ENCODE measurements at places on chromosomes 3 and 15.

DNA sequence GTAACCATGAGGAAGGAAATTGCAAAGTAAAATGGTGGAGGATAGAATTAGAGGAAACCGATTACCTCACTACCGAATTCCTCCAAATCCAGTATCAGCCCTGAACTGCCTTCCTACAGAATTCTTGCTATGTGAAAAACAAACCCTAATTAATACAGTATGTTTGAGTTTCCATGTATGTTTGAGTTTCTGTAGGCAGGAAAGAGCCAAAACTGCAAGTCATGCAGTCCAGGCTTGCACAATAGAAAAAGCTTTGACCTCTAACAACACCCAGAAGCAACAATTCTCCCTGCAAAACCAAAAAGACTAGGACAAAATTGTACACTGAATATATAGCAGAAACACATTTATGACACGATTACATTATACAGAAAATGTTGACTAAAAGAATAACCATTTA lies 614.8 kb downstream of the DIPK2A start:
- DNase-seq, result no peak

DNA sequence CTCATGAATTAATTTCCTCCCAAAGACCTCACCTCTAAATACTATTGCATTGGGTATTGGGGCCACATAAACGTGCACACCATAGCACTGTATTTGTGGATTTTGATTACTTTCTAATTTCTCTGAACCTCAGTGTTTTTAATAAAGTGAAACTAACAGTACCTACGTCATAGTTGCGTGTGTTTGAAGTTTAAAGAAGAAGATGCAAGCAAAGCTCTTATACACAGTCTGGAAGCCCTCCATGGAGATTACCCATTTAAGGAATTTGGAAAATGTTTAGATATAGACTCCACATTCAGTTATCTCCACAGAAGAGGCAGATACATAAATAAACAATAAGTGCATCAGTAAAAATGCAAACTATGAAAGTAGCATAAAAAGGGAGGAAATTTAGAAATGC lies 581.1 kb upstream of the GBE1 start:
- DNase-seq, result no peak

DNA sequence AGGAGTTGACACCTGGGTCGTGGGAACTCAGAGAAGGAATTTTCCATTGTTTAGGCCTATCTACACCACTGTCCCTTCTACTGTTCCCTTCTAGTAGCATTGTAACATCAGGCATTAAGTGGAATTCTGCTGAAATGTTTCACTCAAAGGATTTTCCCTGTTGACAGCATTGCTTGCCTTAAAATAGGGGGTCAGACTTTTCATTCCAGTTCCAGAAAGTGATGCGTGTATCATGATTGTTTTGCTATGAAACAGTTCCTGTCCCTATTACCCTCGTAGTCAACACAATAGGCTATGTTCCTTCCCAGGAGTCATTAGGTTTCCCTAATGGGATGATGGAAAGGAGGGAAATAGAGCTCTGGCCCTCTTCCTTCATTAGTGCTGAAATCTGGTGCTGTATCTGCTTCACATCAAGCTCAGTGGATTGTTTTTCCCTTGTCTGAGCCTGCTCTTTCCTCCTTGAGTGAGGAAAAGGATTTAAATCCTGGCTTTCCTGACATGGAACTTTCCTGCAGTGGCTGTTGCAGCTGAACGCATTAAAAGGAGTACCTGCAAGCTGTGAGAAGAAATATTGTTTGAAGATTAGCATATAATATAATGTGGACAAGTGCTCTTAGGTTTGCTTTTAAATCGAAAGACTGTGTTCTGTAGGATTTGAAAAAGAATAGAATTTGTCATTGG lies 195.9 kb downstream of the KLHL25 start:
- DNase-seq, result no peak

DNA sequence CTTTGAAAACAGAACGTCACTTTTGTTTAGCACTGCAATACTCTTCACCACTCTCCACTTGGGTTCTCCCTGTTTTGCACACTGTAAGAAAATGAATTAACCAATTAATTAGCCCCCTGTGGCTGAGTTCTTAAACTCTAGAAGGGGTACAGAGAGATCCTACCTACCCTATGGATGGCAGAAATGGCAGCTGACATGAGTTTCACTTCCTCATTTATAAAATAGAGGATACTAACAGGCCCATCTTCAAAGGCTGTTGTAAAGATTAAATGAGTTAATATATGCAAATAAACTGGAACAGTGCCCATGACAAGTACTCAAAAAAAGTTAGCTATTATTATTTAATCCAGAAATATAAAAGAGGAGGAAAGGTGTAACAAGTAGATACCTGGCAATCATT lies 36.9 kb downstream of the SUCLG2 start:
- DNase-seq, result no peak

DNA sequence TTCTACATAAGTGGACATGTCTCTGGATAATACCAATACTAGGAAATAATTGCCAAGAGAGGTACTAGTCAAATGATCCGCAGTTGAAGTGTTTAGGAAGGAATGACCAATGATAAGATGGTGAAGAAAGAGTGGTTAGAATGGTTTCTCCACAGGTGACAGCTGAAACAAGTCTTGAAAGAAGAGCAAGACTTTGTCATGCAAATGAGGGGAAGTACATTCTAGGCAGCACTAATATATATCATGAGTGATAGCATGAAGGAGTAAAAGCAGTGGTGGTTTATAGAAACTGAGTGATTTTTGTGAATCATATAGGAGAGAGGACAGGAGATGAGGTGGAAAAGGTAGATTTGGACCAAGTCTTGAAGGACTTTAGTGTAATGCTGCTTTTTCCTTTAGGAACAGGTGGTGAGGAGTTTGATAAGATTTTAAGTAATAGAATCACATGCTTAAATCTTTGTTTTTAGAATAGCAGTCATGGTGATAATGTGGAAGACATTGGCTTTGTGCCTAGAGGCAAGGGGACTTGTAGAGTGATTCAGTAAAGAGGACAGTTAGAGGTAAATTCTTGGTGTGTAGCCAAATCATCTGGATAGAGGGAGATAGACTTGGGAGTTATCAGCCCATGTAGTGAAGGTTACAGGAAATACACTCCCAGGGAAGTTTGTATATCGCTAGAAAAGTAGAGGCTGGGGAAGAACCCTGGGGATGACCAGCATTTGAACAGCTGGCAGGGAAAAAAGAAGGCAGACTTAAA lies 31.9 kb downstream of the SLMAP start:
- no peak for DNase-seq

DNA sequence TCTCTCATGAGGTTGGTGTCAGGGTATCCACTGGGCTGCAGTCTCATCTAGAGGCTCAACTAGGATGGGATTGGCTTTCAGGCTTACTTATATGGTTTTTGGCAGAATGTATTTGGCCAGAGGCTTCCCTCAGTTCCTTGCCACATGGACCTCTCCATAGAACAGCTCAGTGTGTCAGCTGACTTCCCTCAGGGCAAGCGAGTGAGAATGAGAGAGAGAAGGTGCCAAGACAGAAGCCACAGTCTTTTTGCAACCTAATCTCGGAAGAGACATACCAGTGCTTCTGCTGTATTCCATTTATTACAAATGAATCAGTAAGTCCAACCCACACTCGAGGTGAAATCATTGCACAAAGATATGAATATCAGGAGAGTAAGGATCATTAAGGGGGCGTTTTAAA lies 129.2 kb downstream of the CCNL1 start:
- DNase-seq, result no peak

GRCh38 chr3:186411994-186412393 lies 50.0 kb upstream of the DGKG start:
- DNase-seq, result no peak

DNA sequence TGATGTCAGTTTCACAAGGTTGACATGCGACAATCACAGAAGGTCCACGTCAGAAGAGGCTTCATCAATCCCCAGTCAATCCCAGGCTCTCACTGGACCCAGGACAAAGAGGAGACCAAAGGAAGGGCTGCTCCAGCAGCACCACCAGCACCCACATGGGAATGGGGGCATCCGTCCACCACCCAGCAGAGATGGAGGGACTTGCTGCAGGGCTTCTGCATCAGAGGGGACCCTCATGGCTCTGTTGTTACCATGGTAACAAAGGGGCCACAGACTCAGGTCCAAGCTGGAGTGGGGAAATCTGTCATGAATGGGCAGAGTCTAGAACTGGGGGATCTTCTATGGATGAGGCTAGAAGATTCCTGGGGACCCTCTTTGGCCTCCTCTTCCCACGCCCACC lies 13.1 kb downstream of the PLA2G4F start:
- DNase-seq, result no peak

GRCh38 chr3:151142929-151143328 lies 57.5 kb downstream of the MED12L start:
- no peak for DNase-seq

- DNase-seq, result no peak
Measured at GRCh38 chr3:130411320-130411719, 65.8 kb downstream of the COL6A5 start.

DNA sequence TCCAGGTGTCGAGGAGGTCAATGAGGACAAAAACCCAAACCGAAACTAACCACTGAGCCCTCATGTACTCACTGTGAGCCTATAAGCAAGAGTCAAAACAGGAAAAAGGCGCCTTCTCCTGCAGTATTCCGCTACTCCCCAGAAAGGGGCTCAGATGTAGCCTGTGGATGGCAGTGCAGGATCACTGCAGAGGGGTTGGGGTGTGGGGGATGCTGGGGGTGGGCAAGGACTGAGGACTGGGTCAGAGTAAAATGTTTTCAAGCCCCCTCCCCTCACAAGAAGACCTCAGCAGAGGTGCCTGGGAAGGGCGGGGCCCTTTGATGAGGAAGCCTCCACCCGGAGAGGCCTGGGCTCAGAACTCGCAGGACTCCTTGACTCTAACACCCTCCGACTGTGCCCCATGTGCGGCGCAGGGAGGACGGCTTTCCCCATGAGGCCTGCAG lies 170.1 kb downstream of the OSBPL10 start:
- DNase-seq, result no peak

- no peak for DNase-seq
Measured at GRCh38 chr15:65956307-65956706, 87.0 kb downstream of the RAB11A start.

- no peak for DNase-seq
Measured at GRCh38 chr3:175502155-175502554, 643.0 kb downstream of the NAALADL2 start.
